ENCODE measurements at places on chromosomes 6 and 20.

GRCh38 chr6:46410334-46410953, 80.8 kb downstream of the RCAN2 start:
- DNase-seq, result peak; percentile 75

DNA sequence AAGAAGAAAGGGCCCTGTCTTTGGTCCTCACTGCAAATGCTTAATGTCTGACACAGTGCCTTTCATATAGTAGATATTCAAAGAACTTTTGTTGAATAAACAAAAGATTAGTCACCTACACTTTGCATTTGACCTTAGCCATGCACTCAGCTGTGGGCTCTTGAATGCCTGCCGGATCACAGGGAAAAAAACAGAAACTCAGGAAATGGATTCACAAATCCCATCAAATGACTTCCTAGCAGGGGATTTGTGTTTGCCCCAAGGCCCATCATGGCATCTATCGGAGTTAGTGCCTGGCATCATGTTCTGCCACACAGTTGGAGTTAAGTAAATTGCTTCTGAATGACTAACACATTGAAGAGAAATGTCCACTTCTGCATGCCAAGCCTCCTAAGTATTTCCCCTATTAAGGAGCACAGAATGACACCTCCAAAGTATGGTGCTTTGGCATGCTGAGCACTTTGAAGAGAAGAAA, 72.3 kb upstream of the DST start:
- no peak for DNase-seq

GRCh38 chr20:22542427-22542826, 41.9 kb downstream of the FOXA2 start:
- DNase-seq, result no peak

GRCh38 chr6:25042536-25042935, 106.8 kb upstream of the RIPOR2 start:
- DNase-seq, result no peak

DNA sequence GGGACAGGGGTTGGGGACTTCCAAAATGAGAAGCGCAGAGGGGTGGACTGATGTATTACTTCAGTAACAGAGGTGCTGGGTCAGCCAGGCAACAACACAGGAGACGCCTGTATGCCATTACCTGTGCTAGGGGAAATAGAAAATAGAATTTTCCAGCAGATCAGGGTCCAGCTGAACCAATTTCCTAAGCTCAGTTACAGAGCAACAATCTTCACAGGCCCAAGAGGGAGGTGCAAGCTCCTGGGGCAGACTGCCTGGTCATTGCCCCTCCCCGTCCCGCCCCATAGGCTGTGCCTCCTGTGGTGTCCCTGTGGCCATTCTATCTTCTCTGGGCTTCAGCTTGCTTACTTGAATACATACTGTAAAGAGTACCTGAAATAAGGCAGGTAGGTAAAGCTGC, 3.7 kb downstream of the KCNK5 start:
- no peak for DNase-seq

DNA sequence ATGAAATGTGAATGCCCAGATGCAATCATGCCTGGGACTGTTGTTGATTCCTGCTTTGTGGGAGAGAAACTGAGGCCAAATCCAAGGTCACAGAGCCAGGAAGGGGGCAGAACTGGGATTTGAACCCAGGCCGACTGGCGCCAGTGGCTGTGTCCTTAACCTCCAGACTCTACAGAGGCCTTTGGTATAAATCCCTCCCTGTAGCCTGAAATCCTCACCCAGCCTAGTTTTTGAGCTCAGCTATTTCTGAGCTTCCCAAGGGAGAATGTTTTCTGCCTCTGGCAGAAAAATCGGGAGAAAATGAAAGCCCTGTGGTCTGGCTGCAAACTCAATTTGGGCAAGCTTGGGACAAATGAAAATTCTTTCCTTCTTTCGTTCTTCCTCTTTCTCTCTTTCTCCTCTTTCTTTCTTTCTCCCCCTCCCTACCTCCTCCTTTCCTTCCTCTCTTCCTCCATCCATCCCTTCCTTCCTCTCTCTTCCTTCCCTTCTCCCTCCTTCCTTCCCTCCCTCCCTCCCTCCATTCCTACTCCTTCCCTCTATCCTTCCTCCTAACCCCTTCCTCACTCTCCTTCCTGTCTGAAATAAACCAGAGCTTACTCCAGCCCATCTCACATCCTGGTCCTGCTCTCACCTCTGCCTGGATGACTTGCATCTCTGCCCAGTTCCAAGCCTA, 34.9 kb downstream of the SNAI1 start:
- no peak for DNase-seq

DNA sequence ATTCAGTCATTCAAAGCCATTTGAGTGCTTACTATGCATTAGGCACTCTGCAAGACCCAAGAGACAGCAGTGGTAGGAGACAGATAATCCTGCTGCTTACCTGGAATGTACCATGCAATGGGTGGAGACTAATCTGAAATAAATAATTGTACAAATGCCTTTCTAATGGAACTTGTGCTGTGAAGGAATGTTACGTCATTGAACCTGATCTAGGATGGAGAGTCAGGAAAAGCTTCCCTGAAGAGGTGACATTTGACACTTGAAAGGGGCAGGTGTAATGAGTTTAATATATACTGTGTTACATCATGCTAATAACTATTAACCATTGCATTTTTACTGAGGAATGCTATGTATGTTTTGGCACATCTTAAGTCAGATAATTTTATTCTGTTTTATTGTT, 491.0 kb upstream of the FLRT3 start:
- DNase-seq, result peak; percentile 7

Measured in NCI-H2171 treated with DMSO at 0.1 percent for 48 hours (cell line).